ENCODE measurements at places on chromosomes 13 and 19.

DNA sequence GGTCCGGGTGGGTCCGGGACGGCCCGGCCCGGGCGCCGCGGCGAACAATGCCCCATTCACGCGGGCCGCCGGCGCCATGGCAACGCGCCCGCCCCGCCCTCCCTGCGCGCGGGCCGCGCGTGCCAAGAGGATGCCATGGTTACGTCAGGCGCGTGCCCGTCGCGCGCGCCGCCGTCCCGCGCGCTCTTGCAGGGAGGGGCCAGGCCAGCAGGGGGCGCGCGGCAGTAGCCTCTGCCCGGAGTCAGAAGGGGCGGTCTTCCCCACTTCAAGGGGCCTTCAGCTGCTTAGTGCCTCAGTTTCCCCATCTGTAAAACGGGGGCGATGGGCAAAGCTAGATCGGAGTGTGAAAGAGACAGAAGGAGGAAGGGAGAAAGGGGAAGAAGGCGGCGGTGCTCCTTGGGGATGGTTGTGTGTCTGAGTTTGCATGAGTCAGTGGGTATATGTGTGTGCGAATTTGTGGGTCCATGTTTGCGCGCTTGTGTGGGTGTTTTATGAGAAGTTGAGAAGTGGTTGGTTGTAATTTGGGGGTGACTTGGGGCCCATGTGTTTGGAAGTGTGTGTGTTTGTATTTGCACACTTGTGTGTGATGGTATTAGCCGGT, 11.6 kb upstream of the NFIX start:
- peak; percentile 90 for DNase-seq
- no peak overlapping the region for H3K27ac ChIP-seq
- H3K4me3 ChIP-seq: no peak overlapping the region
- H3K27me3 ChIP-seq: peaks cover 65% of the 10 kb centered on the region

GRCh38 chr19:6354098-6354674, 7.1 kb upstream of the CLPP start:
- DNase-seq: no peak

GRCh38 chr19:11378319-11379189, 4.1 kb downstream of the SWSAP1 start:
- no peaks in the 10 kb centered on the region for H3K27me3 ChIP-seq
- no peak overlapping the region for H3K4me3 ChIP-seq
- no peak overlapping the region for H3K27ac ChIP-seq
- no peaks in the 10 kb centered on the region for H3K36me3 ChIP-seq
- H3K4me1 ChIP-seq: peaks cover 8% of the 10 kb centered on the region

- no peaks in the 10 kb centered on the region for H3K36me3 ChIP-seq
- H3K27ac ChIP-seq: no peak overlapping the region
- no peak overlapping the region for H3K4me3 ChIP-seq
- H3K27me3 ChIP-seq: no peaks in the 10 kb centered on the region
These were observed 14.3 kb upstream of the SCEL start for GRCh38 chr13:77521194-77521593.

GRCh38 chr13:86446311-86446710, 647.1 kb upstream of the SLITRK6 start:
- DNase-seq: no peak
- H3K27ac ChIP-seq: no peak overlapping the region
- no peaks in the 10 kb centered on the region for H3K4me1 ChIP-seq
- no peaks in the 10 kb centered on the region for H3K36me3 ChIP-seq

DNA sequence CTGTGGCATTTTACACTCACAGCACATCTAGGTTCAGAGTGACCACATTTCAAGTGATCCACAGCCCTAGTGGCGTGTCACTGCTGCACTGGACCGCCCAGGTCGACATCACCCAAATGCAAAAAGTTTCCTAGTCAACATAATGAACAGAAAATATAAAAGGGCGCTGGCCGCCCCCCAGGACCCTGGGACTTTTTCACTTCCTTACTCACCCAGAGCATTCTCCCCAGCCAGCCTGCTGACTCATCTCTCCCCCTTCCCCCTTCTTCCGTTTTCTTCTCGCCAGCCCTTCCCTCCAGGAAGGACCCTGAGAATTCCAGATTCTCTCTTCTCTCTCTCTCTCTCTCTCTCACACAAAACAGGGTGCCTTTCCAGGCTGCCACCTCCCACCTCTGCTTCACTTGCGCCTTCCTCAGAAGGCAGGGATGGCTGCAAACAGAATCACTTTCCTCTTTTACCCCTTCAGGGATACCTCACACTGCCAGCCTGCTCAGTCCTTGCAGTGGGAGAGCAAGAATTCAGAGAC, 21.0 kb upstream of the GRWD1 start:
- no peaks in the 10 kb centered on the region for H3K36me3 ChIP-seq
- H3K4me3 ChIP-seq: no peak overlapping the region
- no peaks in the 10 kb centered on the region for H3K4me1 ChIP-seq
- peak; percentile 15 for DNase-seq

GRCh38 chr13:111912991-111913760, 153.8 kb upstream of the SOX1 start:
- no peak overlapping the region for H3K4me3 ChIP-seq
- no peak overlapping the region for H3K27ac ChIP-seq
- no peaks in the 10 kb centered on the region for H3K4me1 ChIP-seq

DNA sequence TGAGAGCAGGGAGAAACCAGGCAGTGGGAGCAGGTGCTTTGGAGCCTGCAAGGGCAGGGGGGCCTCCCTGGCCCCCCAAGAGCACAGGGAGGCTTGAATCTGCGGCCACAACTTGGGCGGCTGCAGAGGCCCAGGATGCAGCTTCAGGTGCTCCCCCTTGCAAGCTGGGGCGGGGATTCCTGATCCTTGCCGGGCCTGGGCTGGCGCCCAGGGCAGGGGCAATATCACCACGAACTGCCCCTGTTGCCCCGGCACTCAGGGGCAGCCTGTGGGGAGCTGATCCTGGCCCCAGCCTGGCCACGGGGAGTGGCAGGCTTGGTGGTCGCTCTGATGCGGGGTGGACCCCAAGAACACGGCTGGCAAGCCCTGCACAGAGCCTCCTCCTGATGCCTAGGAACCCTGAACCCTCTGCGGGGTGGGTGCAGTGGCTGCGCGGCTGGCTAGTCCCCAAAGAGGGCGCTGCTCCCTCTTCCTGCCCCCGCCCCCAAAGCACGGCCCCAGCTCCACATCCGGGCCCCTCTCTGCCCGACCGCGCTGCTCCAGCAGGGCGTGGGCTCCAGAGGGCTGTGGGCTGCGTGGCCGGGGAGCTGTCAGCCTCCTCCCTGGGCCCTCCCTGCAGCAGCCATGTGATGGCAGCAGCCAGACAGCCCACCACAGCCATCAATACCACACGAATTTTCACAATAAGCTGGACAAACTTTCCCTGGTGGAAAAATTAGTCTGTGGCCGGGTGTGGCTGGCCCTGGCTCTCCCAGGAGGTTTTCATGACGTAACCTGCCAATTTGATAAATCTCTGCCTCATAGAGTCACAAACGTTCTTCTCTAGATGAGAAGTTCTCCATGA, 21.0 kb downstream of the TNFSF9 start:
- H3K4me3 ChIP-seq: no peak overlapping the region
- H3K27ac ChIP-seq: no peak overlapping the region
- DNase-seq: no peak
- H3K4me1 ChIP-seq: no peaks in the 10 kb centered on the region

GRCh38 chr19:18701250-18701608, 17.7 kb downstream of the CRTC1 start:
- no peaks in the 10 kb centered on the region for H3K27me3 ChIP-seq
- no peaks in the 10 kb centered on the region for H3K4me1 ChIP-seq
- DNase-seq: peak; percentile 12
- H3K27ac ChIP-seq: no peak overlapping the region

DNA sequence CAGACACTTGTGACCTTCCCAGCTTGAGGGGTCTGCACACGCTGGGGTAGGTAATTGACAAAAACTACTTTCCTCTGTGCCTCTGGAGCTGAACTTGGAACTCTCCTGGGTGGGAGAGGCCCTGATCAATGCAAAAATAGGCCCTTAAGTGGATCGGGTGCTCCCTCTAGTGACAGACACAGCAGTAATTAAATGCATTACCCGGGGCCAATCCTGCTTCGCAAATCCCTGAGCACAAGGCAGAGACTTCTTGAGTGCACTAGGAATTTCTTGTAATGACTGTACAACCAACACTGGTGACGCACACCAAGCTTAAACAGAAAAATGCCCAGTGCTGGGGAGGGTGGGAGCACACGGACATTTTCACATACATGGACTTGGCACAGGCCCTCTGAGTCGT, 10.6 kb upstream of the UBE2S start:
- peak; percentile 82 for DNase-seq
- no peaks in the 10 kb centered on the region for H3K27me3 ChIP-seq
- no peak overlapping the region for H3K4me3 ChIP-seq
- no peak overlapping the region for H3K27ac ChIP-seq
- no peaks in the 10 kb centered on the region for H3K4me1 ChIP-seq

- no peak overlapping the region for H3K4me3 ChIP-seq
- H3K4me1 ChIP-seq: no peaks in the 10 kb centered on the region
- no peaks in the 10 kb centered on the region for H3K27me3 ChIP-seq
- H3K36me3 ChIP-seq: no peaks in the 10 kb centered on the region
- H3K27ac ChIP-seq: no peak overlapping the region
- DNase-seq: no peak
These were observed 100.4 kb downstream of the RFC3 start for GRCh38 chr13:33918199-33918932.

- no peaks in the 10 kb centered on the region for H3K27me3 ChIP-seq
- no peak for DNase-seq
- H3K36me3 ChIP-seq: no peaks in the 10 kb centered on the region
- no peak overlapping the region for H3K27ac ChIP-seq
- peaks cover 6% of the 10 kb centered on the region for H3K4me1 ChIP-seq
These were observed 5.8 kb downstream of the KBTBD7 start for GRCh38 chr13:41188584-41188983.
